Cortex of kidney (tissue), 1 donor: ENCODE measurements at places on chromosomes 2 and 18.

DNA sequence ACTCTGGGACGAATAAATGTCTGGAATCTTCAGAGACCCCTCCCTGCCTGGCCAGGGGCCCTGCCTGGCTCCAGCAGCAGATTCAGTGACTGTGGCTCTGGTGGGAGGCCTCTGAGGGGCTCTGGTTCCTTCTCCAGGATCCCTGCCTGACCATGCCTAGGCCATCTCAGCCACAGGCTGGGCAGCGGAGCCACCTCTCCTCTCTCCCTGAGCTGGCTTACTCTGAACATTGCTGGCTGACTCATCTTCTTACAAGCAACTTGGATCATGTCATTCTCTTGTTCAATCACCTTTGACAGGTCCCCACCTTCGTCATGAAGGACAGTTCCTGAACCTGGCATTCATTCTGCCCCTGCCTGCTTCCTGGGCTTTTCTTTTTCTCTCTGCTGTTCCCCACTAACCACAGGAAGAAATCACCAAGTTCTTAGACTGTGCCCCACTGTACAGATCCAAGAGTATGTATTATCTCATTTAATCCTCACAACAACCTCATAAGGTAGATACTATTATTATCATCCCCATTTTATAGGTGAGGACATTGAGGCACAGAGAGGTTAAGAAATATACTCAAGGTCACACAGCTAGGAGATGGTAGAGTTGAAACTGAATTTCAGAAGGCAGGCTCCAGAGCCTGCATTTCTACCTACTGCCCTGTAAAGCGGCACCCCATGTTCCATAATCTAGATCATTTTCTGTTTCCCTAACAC, 155.5 kb upstream of the SMAD2 start:
- DNase-seq = no peak

GRCh38 chr18:49949951-49950395, 136.6 kb upstream of the ACAA2 start:
- no peak for DNase-seq

GRCh38 chr2:184597571-184597991, 748 bp upstream of the ZNF804A start:
- DNase-seq = no peak

GRCh38 chr2:99096728-99097127, 44.8 kb upstream of the C2orf15 start:
- DNase-seq = no peak

- no peak for DNase-seq
Observed at GRCh38 chr2:235634435-235635158, 140.8 kb downstream of the AGAP1 start.

DNA sequence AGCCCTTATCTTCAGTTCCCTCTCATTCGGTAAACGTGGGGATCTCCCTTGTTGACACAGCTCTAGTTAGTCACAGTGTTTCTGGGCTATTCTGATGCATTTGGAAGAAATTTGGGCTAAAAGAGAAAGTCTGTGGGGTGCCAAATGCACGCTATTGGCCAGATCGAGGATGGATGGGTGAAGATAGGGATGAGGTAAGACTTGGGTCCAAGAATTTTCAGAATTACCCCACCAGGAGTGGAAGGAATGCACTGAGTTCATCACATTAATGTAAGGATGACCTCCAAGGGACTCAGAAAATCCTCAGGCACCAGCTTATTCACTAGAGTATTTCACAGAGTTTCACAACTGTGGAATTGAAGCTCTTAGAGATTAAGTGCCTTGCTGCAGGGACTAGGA, 49.3 kb downstream of the NRP2 start:
- DNase-seq = no peak

DNA sequence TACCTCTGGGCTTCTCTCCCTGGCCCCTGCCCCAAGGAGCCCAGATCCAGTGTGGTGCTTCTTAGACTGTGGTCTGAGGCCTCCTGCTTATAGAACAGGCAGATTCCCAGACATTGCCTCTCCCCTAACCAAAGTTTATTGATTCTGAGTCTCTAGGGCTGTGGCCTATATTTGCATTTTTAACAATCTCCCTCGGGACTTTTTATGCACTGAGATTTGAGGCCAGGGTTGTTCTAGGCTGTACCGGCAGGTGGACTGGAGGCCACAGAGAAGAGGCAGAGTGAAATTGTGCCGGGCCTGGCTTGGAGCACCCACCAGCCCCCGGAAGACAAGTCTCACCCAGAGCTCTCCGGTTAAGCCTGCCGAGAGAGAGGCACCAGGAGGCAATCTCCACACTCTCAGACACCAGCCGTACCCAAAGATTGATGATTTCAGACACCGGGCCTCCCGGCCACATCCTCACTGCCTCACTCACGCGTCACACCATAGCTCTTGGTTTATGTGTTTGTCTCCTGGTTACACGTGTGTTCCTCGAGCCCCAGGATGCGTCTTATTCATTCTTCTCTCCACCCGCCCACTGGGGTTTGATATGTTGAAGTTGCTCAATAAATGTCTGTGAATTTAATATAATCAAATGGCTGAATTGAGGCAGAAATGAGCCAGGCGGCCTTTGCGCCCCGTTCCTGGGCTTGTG, 203.7 kb downstream of the KLHL29 start:
- DNase-seq = no peak

DNA sequence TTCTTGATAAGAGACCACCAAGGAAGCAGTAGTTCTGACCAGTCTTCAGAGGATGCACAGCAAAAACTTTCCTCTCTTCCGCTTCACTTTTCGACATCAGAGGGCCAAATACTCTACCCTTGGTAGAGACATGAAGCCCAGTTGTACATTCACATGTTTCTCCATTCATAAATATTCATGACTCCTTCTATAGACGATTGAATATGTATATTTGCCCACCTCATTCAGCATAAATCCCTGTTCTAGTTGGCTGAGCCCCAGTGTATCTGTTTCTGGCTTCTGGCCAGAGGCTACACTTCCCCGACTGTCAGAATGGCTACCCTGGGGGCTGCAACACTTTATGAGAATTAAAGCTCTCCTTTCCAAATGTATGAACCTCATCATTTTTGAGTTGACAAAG, 258.5 kb downstream of the ASXL3 start:
- no peak for DNase-seq

DNA sequence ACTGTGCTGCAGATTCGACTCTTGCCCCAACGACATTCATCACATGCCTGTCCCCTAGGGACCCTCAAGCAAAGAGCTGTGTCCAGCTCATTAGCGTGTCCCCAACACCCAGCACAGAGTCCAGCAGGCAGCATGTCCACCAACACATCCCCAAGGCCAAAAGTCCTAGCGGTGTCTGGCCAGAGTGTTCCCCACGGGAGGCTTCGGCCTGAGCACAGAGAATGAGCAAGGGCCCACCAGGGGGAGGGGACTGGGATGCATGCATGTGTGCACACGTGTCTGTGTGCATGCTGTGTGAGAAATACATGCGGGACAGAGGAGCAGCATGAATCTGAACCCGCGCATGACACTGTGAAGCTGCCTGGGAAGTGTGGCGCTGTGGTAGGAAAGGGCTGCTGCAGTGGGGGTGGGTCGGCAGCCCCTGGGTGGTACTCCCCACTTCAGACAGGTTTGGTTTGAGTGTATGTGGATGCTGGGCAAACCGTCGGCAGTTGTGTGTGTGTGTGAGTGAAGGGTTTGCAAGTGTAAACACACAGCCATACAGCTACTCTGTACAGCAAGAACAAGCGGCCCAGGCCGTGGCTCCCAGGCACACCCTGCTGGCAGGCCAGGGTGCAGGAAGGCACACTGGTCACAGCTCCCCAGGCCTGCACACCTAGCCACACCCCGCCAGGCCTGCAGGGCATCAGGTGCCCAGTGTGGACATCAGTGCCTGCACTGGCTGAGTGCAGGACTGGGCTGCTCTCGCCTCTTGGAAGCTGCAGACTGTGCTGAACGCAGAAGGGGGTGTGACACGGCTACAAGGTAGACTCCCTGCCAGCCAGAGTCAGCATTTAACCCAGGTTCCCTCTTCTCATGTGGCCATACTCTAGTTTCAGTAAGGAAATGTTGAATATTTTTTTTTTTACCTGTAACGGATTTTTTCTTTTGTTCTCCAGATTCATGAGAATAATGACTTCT, 19.5 kb upstream of the HES6 start:
- no peak for DNase-seq

DNA sequence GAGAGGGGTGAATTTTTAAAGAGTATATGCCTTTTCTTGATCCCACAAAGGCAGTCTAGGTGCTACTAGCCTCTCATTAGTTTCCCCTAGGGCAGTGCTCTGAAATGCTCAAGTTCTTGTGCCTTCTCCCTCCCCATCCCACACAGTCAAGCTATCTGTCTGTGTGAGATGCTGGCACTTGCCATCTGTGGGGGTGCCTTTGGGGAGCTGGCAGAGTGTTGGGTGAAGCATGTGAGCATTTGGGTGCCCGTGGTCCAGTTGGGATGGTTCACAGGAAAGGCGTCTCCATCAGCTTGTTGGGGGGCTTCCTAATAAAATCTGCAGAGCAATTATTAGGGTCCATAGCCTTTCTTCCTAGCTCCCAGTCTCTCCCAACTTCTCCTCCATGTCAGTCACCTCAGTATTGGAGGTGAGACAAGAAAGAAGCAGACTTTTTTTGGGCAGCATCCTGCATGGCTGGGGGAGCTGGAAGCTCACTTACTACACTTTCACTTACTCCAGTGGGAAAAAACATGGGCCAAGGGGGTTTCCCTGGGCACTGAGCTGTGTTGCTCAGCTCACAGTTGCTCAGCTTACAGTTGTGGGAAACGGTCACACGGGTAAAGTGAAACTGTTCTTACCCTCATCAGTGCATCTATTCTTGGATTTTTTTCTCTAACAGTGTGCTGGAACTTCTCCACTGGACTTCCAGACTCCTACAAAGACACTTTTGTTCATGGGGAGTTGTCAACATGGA, 29.3 kb downstream of the COLEC11 start:
- no peak for DNase-seq

GRCh38 chr2:219658196-219658846, 30.9 kb downstream of the SLC4A3 start:
- no peak for DNase-seq

DNA sequence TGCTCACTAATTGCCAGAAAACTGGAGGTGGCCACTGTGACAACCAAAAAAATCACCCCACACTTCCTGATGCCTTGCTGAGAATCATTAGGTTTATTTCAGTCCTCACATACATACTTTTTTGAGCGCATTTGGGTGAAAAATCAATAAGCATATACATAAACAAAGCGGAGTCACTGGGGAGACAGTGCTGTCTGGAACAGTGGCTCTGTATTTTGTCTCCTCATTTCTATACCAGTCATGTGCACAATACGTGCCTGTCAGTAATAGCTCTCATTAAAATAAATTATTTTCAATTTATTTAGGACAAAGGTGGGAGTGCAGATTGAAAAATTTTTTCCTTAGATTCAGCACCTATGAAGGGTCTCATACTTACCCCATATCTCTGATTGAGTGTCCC, 48.2 kb downstream of the CXCR4 start:
- no peak for DNase-seq

DNA sequence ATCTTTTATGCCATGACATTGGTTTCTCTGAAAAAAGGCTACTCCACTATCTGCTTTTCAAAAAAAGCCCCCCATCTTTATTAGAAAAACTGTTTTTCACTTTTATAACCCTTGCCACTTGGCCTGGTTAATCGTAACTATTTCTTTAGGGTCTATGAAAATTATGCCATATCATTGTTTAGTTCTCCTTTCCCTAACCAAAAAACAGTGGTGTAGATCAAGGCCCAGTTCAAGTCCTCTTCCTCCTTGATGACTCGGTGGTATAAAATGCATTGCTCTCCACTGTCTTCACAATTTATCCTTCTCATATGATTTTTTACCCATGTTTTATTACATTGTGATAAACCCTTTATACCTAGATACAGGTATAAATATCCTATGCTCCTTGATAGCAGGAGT, 205.5 kb downstream of the ZNF521 start:
- no peak for DNase-seq

DNA sequence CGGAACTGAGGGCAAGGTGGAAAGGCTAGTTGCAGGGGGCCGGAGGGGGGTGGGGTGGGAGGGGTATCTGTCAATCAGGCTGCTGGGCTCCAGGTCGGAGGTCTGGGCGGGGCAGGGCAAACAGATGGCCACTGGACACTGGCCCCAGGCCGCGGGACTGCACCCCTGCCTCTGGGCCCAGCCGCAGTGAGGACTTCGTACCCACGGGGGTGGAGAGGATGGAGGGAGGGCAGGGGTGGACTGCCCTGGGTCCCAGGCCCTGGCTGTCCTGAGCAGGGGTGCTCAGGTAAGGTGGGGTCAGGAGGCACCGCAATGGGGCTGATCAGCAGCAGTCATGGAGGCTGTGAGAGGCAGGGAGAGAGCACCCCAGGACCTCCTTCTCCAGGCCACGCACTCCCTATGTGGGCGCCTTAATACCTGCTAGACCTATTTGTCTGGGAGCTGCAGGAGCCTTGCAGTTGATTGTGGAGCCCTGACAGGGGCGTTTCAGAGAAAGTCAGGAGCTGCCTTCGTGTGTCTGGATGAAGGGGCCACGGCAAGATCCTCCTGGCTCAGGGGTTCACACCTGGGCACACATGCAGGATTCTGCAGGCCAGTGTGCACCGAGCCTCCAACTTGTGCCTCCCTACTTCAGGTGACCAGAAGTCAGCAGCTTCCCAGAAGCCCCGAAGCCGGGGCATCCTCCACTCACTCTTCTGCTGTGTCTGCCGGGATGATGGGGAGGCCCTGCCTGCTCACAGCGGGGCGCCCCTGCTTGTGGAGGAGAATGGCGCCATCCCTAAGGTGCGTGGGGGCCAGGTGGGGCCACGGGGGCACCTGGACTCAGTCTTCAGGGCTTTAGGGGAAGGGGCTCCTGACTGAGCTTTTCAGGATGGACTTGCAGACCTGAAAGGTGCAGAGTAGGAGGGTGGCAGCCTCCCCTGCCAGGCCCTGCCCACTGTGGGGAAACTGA, 1.5 kb downstream of the CTDSP1 start:
- no peak for DNase-seq

- no peak for DNase-seq
Observed at GRCh38 chr18:74430231-74430630, 26.9 kb downstream of the DIPK1C start.

DNA sequence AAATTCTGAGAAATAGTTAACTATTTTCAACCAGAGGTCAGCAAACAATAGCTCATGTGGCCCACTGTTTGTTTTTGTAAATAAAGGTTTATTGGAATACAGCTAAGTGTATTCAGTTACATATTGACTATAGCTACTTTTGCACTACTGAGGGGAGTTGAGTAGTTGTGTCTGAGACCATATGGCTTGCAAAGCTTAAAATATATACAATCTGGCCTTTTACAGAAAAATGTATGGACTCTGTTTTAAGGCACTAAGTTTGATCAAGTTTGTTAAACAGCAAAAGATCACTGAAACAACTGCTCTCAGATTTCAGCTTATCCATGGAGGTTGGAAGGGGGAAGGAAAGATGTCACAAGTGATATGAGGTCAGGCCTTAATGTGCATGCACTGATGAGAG, 667.1 kb downstream of the CNTNAP5 start:
- no peak for DNase-seq

GRCh38 chr2:237315829-237316225, 98.1 kb downstream of the COL6A3 start:
- no peak for DNase-seq

DNA sequence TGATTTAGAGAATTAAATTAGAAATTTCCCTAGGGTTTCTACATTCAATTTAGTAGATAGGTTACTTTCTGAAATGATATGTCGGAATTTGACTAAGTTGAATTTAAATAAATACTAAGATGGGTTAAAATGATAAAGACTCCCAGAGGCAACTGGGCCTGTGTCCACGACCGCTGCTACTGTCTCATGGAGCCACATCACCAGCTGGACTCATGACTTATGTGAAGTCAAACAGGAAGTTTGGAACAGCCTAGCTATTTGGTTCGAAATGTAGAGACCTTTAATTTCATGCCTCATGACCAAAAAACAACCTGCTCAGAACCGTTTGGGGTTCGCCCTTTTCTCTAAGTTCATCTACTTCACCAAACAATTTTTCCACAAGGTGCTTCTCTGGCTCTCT, 22.2 kb downstream of the GRHL1 start:
- DNase-seq = no peak

- no peak for DNase-seq
Observed at GRCh38 chr2:199461711-199462346, 4.1 kb upstream of the SATB2 start.
